ENCODE measurements at places on chromosomes 13 and 19.

- no peak for DNase-seq
These were observed 45.2 kb downstream of the MLLT1 start for GRCh38 chr19:6234527-6234926.

GRCh38 chr19:16797876-16798275 lies 31.3 kb upstream of the SIN3B start:
- no peak for DNase-seq

- no peak for DNase-seq
These were observed 439.4 kb downstream of the ZNF536 start for GRCh38 chr19:30811397-30812098.

- no peak for DNase-seq
These were observed 244.8 kb downstream of the COG6 start for GRCh38 chr13:39900106-39900750.

GRCh38 chr13:51942189-51942588 lies 69.1 kb downstream of the ATP7B start:
- no peak for DNase-seq

- peak; percentile 4 for DNase-seq
These were observed 692 bp downstream of the ZNF234 start for GRCh38 chr19:44142059-44142433.

DNA sequence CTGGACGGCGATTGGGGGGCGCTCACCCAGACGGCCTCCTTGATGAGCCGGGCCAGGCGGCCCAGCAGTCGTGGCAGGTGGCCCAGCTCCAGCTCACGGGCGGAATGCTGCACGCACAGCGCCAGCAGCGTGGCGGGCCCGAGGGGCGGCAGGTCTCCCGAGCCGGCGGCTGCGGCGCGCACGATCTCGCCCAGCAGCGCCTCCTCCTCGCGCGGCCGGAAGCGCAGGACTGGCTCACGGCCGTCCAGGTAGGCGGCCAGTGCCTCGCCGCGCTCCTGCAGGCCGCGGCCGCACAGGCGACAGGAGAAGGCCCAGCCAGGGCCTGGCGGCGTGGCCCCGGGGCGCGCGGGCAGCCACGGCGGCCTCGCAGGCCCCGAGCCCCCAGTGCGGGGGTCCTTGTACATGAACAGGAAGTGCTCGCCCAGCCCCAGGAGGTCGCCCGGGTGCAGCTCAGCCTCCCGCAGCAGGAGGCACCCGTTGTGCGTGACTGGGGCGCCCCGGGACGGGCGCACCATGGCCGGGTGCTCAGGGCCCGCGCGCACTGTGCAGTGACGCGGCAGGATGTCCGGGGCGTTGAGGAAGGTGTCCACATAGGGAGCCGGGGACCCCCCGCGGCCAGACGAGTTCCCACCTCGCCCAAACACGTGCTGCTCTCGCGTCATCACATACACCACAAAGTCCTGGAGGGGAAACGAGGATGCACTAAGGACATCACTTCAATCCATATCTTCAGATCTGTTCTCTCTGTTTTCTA lies 9.6 kb upstream of the MAMSTR start:
- no peak for DNase-seq

- DNase-seq: no peak
These were observed 408.2 kb downstream of the COG6 start for GRCh38 chr13:40063703-40064102.

- DNase-seq: peak; percentile 49
These were observed 72.2 kb downstream of the KCTD15 start for GRCh38 chr19:33868788-33869412.

GRCh38 chr19:16026756-16027155 lies 49.5 kb upstream of the TPM4 start:
- DNase-seq: no peak

DNA sequence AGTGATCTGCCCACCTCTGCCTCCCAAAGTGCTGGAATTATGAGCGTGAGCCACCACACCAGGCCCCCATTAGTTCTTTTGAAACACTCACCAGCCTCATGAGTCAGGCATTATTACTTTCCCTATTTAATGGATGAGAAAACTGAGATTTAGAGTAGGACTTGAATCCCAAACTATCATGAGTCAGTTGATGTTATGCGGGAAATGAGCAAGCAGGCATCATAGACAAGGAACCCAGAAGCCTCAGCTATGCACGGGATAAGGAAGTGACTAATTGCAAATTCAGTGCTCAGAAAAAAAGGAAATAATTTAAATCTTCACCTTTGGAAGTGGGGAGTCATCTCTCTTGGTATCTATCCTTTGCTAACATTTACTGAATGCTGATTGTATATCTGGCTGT lies 217.5 kb downstream of the ABCC4 start:
- DNase-seq: no peak
